Right atrium auricular region (tissue), 2 donors: ENCODE measurements at places on chromosomes 12 and 14. TPM values are rescaled to one million over a fixed set of nuclear protein-coding genes. Genes with fewer than 3 reads are reported as not detected.

DNA sequence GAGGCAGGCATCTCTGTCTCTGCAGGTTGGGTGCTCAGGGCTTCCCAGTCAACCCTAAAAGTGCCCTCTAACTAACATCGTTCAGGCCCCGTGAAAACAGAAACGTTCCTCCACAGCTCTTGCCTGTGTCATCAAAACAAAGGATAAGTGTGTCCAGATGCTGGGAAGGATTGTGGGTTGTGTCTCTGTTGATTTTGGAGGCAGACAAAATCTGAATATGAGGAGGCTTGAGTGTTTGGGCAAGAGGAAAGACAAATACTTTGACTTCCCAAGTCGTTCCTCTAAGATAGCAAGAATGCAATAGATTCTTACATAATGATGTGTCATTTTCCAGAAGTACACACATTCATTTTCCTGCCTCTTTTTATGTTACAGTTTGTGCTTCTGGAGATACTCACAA is 52.9 kb downstream of the SERPINA3 start:
- H3K36me3 ChIP-seq, result no peaks in the 10 kb centered on the region
- no peaks in the 10 kb centered on the region for H3K4me1 ChIP-seq
- no peak overlapping the region for H3K27ac ChIP-seq
- H3K4me3 ChIP-seq, result no peak overlapping the region

DNA sequence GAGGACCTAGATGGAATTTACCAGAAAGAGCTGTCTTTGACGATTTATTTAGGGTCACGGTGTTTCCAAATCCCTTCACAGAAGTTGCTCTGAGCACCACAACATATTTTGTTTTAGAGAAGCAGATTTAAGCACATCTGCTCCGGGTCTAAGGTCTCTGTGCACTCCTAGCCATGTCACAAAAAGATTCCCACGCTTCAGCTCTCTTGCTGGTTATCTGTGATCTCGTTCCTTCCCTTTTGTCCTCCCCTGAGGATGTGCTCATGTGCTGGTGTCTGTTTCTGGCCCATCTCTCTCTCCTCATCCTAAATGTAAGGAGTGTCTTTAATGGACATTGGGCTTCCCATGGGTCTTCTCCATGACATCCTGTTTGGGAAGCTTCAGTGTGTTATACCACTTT is 53.7 kb upstream of the GNPNAT1 start:
- no peak for DNase-seq
- no peaks in the 10 kb centered on the region for H3K4me1 ChIP-seq
- H3K36me3 ChIP-seq, result no peaks in the 10 kb centered on the region
- peak overlapping the region; percentile 62 for H3K27ac ChIP-seq

DNA sequence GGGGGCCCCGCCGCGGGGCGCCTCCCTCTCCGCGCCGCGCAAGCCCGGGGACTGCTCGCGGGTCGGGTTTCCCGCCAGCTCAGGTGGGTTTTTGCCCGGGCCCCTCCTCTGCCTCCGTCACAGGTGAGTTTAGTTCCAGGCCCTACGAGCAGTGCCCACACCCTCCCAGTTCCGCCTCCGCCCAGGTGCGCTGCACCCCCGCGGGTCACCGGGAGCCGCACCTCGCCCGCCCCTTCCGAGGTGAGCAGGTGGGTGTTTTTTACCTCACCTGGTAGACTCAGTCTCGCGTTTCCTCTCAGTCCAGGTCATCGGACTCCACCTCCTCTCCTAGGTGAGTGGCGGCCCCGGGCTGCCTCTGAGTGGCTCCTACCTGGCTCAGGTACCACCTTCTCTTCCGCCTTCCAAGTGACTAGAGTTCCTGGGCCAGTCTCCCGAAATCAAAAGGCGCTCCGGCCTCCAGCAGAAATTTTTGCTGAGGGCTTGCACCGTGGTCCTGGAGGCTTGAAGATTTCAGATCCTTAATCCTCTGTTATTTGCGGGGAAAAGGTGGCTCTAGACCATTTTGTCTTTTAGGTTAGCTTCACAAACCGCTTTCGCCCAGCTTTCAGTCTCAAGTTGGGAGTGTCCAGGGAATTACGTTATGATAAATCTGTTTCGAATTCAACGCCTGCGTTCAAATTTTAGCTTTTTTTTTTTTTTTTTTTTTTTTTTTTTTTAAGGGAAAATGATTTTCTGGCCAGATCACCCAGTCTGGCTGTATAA is at the start of gene TMEM30B:
TSS of gene TMEM30B (minus strand) at position 153 of the 762 bp plus-strand sequence. CDS start 191 bp downstream, outside the sequence.
- H3K27me3 ChIP-seq, result no peaks in the 10 kb centered on the region
- no peaks in the 10 kb centered on the region for H3K4me1 ChIP-seq
- H3K36me3 ChIP-seq, result no peaks in the 10 kb centered on the region
- H3K4me3 ChIP-seq, result peak within 1 kb of the TSS; percentile 44
- peak within 1 kb of the TSS; percentile 78 for H3K27ac ChIP-seq
- no peak for DNase-seq

GRCh38 chr12:8554451-8555195 is 13.9 kb upstream of the CLEC4E start:
- no peaks in the 10 kb centered on the region for H3K27me3 ChIP-seq
- H3K4me3 ChIP-seq, result no peak overlapping the region
- H3K27ac ChIP-seq, result no peak overlapping the region
- DNase-seq, result no peak
- H3K4me1 ChIP-seq, result no peaks in the 10 kb centered on the region

RTL1 gene
- total RNA-seq, result not detected

DNA sequence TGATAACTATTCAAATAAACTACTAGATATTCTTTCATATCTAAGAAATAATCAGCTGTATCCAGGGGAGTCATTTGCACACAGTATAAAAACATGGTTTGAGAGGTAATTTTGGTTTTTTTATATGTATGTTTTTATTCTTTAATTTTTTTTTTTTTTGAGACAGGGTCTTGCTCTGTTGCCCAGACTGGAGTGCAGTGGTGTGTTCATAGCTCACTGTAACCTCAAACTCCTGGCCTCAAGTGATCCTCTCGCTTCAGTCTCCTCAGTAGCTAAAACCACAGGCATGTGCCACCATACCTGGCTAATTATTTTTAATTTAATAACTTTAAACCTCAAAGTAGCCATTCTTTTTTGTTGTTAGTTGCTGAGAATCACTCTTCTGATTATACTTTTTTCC is 1.8 kb downstream of the PRORP start:
- no peaks in the 10 kb centered on the region for H3K36me3 ChIP-seq
- H3K4me3 ChIP-seq, result no peak overlapping the region
- no peaks in the 10 kb centered on the region for H3K27me3 ChIP-seq

GRCh38 chr12:110079477-110080400 is 31.4 kb upstream of the C12orf76 start:
- H3K36me3 ChIP-seq, result no peaks in the 10 kb centered on the region
- no peaks in the 10 kb centered on the region for H3K27me3 ChIP-seq
- no peak overlapping the region for H3K4me3 ChIP-seq
- no peak overlapping the region for H3K27ac ChIP-seq

DNA sequence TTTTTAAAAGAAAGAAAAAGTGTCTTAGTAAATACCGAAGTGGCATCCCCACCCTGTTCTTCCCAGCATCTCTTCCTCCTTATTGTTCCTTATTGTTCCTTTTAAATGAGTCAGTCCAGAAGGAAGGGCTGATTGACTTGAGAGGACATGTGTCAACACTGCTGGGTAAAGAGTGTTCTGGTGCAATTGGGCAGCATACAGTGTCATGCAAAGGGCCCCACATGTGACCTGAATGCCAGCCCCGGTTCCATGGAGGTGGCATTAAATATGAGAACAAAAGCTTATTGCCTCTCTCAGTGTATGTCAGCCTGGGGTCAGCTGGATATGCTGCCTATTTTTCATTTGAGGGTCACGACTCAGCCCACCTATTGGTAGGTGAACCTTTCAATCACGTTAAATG is 58.9 kb upstream of the RIC8B start:
- no peaks in the 10 kb centered on the region for H3K4me1 ChIP-seq
- no peaks in the 10 kb centered on the region for H3K36me3 ChIP-seq
- DNase-seq, result no peak
- H3K4me3 ChIP-seq, result no peak overlapping the region

MVK gene
- 5.5 TPM for total RNA-seq

DNA sequence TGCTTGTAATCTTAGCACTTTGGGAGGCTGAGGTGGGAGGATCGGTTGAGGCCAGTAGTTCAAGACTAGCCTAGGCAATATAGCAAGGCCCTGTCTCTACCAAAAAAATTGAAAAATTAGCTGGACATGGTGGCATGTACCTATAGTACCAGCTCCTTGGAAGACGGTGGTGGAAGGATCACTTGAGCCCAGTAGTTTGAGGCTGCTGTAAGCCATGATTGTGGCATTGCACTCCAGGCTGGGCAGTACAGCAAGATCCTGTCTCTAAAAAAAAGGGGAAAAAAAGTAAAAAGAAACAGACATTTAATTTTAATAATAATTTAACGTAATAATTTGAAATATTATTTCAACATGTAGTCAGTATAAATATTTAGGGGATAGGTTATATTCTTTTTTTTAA is 16.1 kb downstream of the MON2 start:
- H3K36me3 ChIP-seq, result no peaks in the 10 kb centered on the region
- no peak overlapping the region for H3K4me3 ChIP-seq
- no peak for DNase-seq
- no peaks in the 10 kb centered on the region for H3K4me1 ChIP-seq

C12orf42 gene
- total RNA-seq, result not detected
